ENCODE measurements at places on chromosomes 3 and 15.

DNA sequence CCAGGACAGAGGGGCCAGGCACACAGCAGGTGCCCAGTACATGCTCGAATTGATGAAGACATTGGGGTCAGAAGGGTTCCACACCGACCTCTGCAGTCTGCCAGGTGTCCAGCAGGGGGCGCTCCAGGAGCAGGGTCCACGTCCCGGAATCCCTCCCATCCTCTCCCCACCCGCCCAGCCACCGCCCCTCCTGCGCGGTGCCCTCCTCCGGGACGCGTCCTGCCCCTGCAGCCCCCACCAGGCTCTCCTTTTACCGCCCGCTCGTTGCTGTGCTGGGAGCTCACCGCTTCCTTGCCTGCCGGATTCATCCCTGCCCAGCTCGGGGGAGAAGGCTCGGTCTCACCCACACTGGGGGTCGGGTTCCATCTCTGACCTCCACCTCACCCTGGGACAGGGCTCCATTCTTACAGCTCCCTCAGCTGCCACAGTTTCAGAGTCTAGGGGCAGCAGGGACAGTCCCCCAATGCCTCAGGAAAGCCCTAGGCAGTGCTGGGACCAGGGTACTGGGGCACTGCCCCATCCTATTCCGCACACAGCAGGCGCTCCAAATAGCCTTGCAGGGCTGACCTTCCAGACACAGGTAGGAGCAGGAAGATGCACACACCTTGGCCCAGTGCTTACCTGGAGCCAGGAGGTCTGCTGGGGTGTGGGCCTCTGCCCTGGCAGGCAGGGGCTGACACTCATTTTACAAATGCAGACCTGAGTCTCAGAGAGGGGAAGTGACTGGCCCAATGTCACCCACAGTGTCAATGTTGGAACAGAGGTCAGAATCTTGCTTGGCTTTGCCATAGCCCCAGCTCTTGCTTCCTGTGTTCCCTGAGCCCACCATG lies 31.0 kb downstream of the GRIP2 start:
- peak; percentile 72 for DNase-seq

GRCh38 chr3:64031540-64032508 lies 8.5 kb upstream of the PSMD6 start:
- DNase-seq = no peak

- DNase-seq = no peak
These were observed 60.7 kb upstream of the SGO1 start for GRCh38 chr3:20246662-20247061.

DNA sequence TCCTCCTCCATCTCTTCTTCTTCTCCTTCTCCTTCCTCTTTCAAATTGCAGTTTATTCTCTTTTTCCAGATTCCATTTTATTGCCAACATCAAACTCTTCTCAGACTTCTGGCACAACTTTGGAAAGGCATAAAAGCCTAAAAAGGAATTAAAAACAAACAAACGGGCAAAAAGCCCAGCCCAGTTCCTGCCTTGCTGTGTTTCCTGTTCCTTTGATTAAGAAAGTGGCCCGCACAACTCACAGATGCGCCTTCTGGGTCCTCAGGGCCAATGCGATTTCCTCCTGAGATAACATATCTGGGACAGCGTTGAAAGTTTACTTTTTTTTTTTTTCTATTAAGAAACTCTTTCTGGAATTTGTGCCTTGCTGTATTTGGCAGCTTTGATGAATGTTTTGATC lies 158.7 kb upstream of the UBE3A start:
- DNase-seq = no peak

DNA sequence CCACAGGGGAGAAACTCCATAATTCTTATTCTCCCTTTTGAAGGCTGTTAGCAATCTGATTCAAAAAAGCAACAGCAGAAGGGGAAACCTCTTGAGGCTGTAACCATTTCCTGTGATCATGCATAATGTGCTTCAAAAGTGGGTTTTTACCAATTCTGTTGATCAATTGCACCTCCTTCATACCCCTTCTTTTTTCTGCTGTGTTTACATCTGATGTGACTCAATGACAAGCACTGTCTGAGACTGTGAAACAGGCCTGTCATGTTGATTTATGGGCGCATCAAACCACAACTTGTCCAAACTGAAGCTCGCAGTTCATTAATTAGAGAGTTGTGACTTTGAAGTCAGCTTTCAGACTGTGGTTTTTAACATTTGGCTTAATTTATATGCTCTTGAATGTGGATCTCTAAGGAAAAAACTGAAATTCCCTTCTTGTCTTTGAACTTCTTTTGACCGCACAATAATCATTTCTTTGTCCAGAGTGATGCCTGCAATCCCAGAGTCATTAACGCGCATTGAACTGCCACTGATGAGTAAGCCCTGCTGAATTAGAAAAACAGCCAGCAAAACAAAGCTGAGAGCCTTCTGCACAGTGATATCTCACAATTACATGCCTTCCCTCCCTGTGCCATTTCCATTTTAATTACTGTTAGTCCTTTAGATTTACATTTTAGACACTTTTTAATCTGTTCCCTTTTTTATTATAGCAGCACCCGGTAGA lies 532.8 kb downstream of the FOXP1 start:
- DNase-seq = no peak

- DNase-seq = no peak
These were observed 4.8 kb upstream of the DAZL start for GRCh38 chr3:16609927-16610580.

DNA sequence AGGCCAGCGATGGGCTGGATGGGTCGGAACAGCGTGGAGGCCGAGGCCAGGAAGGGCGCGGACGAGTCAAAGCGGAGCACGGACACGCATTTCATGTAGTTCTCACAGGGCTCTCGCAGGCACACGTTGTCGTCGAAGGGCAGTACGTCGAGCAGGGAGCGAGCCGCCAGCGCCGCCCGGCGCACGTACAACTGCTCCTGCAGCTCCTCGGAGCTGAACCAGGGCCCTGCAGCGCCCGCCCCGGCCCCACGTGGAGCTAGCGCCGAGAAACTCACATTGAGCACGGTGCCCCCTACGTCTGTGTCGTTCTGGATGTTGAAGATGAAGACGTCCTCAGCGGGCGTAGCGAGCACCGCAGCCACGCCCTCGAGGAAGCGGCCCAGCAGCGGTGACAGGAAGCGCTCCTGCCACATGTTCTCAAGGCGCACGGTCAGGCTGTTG lies 5.8 kb downstream of the CELSR3 start:
- peak; percentile 19 for DNase-seq

DNA sequence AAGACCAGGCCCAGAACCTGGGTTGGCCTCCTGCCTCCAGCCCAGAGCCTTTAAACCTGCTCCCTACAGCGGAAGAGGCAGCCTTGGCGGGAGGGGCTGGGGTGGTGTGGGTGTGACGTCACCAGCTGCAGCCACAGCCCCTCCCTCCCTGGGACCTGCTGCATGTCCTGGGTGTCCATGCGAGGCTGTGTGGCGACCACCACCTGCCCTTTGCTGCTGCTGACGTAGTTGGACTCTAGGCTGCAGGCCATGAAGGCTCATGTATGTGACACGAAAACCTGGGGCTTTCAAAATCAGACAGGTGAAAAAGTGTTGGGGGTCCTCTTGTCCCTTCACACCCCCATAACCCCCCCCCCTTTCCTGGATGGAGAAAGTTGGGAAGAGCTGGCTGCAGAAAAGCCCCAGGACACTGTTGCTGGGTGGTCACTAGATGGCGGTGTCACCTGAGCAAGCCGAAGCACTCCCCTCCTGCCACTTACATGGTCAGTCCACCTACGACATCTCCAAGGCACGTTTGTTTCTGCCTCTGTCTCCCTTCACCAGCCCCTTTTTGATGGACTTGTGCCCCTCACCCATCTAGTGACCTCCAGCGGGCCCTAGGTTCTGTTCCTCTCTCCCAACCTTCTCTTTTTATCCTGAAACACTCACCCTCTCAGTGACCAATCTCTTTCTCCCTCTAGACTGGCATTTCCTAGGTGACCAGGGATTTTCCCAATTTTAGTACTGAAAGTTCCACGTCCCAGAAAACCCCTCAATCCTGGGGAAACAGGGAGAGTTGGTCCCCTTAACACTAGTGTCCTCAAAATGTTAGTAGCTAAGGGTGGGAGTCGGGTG lies 35.2 kb downstream of the SLC6A20 start:
- DNase-seq = peak; percentile 28

- no peak for DNase-seq
These were observed 93.4 kb downstream of the FNDC3B start for GRCh38 chr3:172132721-172133311.

DNA sequence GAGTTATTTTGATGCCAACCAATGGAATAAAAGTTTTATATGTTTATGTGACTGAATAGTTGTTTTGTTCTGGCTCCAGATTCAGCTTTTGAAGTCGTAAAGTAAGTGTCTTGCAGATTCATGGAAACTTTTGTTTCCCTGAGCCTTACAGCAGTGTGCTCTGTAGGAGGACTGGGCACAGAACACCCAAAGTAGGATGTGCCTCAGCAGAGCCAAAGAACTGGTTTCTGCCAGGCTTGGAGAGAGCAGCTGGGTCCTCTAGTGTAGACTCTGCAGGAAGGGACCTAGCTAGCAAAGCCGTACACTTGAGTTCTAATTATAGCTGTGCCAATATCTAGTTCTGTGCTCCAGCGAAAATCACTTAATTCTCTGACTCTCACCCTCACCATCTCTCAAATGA lies 261.2 kb upstream of the DNAJC19 start:
- no peak for DNase-seq

DNA sequence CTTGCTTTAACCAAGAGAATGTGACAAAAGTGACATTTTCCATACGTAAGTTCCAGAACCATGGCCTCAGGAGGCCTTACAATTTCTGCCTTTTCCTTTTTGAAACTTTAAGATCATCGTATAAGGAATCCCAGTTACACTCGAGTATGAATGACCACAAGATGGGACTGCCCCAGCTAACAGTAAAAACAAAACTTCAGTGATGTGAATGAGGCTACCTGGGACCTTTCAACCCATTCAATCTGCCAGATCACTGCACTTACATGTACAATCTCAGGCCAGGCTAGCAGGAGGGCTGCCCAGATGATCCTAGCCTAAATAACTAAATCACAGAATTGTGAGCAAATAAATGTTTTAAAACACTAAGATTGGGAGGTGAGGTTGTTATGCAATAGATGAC lies 328.8 kb downstream of the CNTN6 start:
- no peak for DNase-seq

DNA sequence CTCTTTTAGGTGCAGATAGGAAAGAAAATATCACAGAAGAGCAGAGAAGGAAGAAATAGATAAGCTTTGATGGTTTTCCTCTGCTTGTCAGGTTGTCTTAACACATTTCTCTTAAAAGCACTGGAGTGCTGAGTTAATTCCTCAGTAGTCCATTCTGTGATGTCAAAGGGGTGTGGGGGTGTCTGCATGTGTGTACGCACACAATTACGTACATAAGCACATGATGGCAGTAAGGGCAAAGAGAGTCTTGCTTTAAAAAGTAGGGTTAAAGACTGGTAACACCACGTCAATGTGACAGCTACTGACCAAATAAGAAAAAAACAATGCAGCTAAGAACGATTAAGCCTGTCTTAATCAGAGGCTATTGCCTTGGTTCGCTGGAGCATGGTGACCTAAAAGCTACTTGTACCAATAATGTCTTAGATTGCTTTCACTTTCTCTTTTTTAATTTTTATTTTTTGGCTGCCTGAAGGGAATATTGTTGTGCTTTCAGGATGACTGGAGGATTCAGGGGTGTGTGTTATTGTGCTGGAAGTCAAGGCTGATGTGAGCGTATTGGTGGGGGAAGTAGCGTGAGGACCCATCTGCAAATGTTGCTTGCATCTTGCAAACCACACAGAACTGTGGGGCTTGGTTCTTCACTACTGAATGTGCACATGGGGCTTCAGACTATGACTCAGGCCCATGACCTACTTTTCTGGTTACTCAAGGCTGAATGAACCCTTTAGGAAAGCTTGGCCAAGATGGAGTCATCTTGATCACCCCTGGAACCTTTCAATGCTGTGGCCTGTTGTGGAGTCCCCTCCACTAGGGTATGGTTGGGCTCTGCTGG lies 417.8 kb upstream of the TPM1 start:
- no peak for DNase-seq

GRCh38 chr3:170734735-170735065 lies 135.3 kb downstream of the RPL22L1 start:
- no peak for DNase-seq

DNA sequence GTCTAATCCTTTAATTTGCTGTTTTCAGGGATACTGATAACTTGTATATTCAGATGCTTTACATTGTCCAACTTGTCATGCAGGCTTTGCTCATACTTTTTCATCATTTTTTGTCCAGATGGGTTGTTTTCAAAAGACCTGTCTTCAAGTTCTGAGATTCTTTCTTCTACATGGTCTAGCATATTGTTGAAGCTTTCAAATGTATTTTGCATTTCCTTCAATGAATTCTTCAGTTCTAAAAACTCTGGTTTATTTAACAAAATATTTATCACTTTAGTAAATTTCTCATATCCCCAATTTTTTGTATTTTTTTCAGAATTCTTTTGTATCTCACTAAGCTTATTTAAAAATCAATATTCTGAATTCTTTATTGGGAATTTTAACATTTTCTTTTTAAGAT lies 388.3 kb upstream of the IL12A start:
- no peak for DNase-seq

Measured in stimulated activated CD4-positive, alpha-beta T cell treated with anti-CD3 and anti-CD28 coated beads, Interleukin-12 subunit alpha, Interleukin-12 subunit beta, amount 100 ng/mL, for 4 hours (primary cell).